ENCODE measurements at places on chromosomes 12 and 14.

GRCh38 chr14:31578792-31579501, 17.7 kb downstream of the NUBPL start:
- DNase-seq = no peak

GRCh38 chr12:92675092-92675865, 27.5 kb upstream of the PLEKHG7 start:
- DNase-seq = no peak

DNA sequence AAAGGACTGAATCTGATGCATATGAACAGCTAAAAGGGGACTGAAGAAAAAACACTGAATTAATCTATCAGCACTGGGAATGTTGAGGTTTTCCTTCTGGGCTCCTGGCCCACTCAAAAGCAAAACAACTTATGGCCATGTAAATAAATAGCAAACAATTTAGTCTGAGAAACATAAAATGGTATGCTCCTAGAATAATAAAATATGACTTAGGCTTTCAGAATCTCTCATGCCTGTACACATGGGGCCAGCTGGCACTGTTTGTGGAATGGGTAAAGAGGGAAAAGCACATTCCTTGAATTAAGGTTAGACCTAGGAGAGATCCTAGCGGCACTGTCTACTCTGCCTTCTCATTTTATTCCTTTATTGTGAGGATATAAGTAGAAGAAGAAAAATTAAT, 6.2 kb downstream of the KLHDC2 start:
- no peak for DNase-seq

GRCh38 chr12:116977465-116978380, 67.0 kb downstream of the FBXW8 start:
- no peak for DNase-seq

DNA sequence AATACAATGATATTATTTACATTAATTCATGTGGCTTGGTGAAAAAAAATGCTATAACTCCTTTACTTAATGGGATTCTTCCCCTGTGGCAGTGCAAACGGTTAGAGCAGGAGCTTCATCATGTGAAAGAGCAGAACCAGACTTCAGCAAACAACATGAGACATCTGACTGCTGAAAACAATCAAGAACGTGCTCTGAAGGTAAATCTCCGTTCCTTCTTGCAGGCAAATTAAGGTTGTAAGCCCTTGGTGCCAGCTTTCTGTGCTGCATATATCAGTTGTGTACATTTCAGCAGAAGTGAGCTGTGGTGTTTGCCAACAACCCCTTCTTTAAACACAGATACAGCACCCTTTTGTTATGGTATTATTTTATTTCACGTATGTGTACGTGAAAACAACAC, 171.7 kb downstream of the MIPOL1 start:
- no peak for DNase-seq

GRCh38 chr12:110934093-110934852, 13.9 kb upstream of the MYL2 start:
- no peak for DNase-seq
